ENCODE measurements at places on chromosomes 12 and 14. TPM values are rescaled to one million over a fixed set of nuclear protein-coding genes. Genes with fewer than 3 reads are reported as not detected.

NKX2-1 gene
- not detected for total RNA-seq

GPR132 gene
- total RNA-seq: 0.67 TPM

LRCOL1 gene
- total RNA-seq: not detected

DNA sequence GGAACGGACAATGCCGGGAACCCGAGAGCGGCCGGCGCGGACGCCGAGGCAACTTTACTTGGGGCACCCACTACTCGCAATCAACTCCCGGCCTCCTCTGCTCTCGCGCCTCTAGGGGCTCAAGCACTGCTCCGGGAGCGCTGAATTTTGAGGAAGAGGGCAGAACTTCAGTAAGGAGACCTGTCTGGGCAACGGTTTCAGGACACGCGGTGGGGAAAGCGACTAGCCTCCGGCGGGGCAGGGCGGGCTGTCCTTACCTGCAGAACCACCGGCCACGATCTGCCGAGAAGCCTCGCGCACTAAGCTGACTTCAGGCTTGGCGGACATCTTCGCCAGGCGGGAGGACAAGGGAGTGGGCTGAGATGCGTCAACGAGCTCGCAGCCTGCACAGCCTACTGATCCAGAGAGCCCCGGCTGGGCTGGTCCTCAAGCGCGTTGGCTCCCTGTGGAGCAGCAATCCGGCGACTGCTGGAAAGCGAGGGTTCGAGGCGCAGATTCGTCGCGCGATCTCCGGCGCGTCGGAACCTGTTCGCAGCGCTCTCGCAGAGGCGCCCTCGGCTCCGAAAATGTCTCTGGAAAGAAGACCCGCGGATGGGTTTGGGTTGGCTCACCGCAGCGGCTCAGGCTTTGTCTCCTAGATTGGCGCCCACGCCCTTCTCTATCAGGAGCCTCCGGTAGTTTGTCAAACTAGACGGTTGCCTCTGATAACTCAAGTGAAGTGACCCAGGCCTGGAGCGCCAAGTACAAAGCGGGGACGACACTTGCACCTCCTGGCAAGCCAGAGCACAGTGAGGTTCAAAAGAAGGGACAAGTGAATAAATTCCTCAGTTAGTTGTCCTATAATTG is at the start of gene SLC25A21:
SLC25A21 (minus strand) TSS at position 583 of the 846 bp plus-strand sequence.
- peak within 1 kb of the TSS; percentile 54 for H3K4me3 ChIP-seq
- peak within 1 kb of the TSS; percentile 82 for H3K27ac ChIP-seq
- DNase-seq: peak; percentile 85

DNA sequence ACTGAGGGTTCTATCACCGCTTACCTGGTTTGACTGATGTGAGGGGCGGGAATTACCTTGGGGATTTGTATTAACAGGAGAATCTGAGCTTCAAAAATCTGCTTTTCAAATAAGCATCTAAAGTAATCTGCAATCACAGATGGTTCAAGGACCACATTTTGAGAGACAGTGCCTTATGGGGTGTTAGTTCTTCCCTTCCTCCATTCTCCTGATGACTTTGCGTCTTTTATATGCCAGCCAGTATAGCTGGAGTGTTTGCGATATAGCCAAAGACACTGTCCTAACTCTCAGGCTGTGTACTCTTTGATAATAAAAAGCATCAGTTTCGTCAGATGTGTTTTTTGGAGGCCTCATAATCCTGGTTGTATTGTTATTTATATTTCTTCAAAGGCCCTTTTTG is 39.5 kb downstream of the PPHLN1 start:
- no peak for DNase-seq
- no peaks in the 10 kb centered on the region for H3K27me3 ChIP-seq
- H3K4me1 ChIP-seq: no peaks in the 10 kb centered on the region
- no peak overlapping the region for H3K27ac ChIP-seq

CLEC4A gene
- not detected for total RNA-seq

DNA sequence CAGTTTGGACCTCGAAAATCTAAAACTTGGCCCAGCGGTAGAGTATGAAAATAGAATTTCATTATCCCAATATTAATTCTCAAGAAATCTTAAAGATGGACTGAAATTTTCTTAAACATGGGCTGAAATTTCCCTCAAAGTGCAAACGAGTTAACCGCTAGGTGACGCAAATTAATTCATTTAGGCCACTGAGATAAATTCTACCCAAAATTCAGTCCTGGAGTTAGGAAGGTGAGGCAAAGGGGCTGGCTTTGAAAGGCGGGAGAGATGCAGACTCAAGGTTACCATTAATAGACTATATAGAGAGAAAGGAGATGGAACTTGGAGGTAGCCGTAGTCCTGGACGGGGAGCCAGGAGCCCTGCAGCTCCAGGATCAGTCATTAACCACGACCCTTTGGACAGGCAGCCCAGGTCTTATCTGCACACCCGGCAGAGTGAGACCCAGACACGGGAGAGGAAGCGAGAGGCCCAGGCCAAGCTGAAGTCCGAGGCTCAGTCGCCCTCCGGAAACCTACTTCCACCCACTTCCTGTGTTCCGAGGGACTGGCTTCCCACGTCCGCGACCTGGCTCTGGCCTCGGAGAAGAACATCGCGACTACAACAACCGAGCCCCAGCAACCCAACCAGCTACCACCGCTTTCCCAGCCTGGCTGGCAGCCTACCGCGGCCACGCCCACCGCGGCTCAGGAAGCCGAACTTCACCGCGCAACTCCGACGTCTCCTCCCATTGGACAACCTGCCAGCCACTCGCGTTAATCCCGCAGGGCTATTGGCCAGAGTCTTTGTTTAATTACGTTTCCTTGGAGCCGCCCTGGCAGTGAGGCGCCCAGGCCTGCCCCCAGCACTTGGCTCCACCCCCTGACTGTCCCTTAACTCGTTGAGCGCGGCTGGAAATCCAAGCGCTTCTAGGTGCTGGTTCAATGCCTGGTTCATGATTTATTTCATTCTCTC is at the start of gene EFCAB11:
EFCAB11 (minus strand) TSS at position 661 of the 952 bp plus-strand sequence; CDS start at position 591, 70 bp downstream.
- H3K27ac ChIP-seq: peak within 1 kb of the TSS; percentile 93
- H3K36me3 ChIP-seq: no peaks in the 10 kb centered on the region
- peaks cover 27% of the 10 kb centered on the region for H3K4me1 ChIP-seq
- no peaks in the 10 kb centered on the region for H3K27me3 ChIP-seq

DAO gene
- not detected for total RNA-seq

DNA sequence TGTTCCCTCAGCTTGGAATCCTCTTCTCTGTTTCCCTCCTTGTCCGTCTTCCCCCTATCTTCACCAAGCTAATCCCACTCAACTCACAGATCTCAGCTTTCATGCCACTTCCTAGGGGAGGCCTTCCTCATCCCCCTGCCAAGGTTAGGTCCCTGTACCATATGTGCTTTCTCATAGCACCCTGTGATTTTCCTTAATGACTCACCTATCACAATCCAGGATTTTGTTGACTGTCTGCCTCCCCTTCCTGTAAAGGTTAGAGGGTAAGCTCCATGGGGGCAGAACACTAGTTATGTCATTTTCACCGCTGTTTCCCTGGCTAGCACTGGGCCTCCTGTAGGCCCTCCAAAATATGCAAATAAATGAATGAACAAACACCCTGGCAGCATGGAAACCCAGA is 57.6 kb downstream of the CRADD start:
- peaks cover 28% of the 10 kb centered on the region for H3K4me1 ChIP-seq
- no peak for DNase-seq
- no peak overlapping the region for H3K4me3 ChIP-seq
- H3K27me3 ChIP-seq: no peaks in the 10 kb centered on the region

CRACR2A gene
- 10.9 TPM for total RNA-seq

- H3K4me3 ChIP-seq: no peak overlapping the region
- DNase-seq: no peak
- no peak overlapping the region for H3K27ac ChIP-seq
- no peaks in the 10 kb centered on the region for H3K4me1 ChIP-seq
- H3K36me3 ChIP-seq: no peaks in the 10 kb centered on the region
Measured at GRCh38 chr14:34368115-34368970, 93.7 kb downstream of the SPTSSA start.

- DNase-seq: no peak
- H3K4me3 ChIP-seq: no peak overlapping the region
- H3K27ac ChIP-seq: peak overlapping the region; percentile 31
- no peaks in the 10 kb centered on the region for H3K4me1 ChIP-seq
Measured at GRCh38 chr14:103427485-103428443, 42.5 kb downstream of the MARK3 start.

- H3K4me3 ChIP-seq: no peak overlapping the region
- H3K4me1 ChIP-seq: no peaks in the 10 kb centered on the region
- no peak for DNase-seq
- no peak overlapping the region for H3K27ac ChIP-seq
Measured at GRCh38 chr12:51932218-51933076, 19.1 kb upstream of the ACVR1B start.

DNA sequence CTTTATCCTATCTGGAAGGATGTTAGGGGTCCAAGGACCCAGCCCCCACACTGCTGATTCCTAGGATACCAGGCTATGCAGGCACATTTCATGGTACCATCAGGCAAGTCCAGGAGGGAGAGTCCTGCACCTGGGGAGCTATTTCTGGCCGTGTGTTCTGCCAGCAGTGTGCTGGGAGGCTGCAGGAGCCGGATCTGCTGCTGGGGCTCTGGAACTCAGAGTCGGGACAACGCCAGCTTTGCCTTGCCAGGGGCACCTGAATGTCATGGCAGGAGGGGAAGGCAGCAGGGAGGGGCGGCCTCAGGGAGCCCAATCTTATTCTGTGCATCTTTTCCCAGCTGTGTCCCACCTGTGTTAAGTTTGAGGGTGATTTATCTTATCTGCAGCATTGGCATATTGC is 17.8 kb downstream of the SRRM4 start:
- no peaks in the 10 kb centered on the region for H3K4me1 ChIP-seq
- H3K36me3 ChIP-seq: no peaks in the 10 kb centered on the region
- no peak overlapping the region for H3K27ac ChIP-seq
- DNase-seq: no peak
- no peak overlapping the region for H3K4me3 ChIP-seq

Data from right atrium auricular region (tissue), 2 donors.